ENCODE measurements at places on chromosomes 7 and 10.

DNA sequence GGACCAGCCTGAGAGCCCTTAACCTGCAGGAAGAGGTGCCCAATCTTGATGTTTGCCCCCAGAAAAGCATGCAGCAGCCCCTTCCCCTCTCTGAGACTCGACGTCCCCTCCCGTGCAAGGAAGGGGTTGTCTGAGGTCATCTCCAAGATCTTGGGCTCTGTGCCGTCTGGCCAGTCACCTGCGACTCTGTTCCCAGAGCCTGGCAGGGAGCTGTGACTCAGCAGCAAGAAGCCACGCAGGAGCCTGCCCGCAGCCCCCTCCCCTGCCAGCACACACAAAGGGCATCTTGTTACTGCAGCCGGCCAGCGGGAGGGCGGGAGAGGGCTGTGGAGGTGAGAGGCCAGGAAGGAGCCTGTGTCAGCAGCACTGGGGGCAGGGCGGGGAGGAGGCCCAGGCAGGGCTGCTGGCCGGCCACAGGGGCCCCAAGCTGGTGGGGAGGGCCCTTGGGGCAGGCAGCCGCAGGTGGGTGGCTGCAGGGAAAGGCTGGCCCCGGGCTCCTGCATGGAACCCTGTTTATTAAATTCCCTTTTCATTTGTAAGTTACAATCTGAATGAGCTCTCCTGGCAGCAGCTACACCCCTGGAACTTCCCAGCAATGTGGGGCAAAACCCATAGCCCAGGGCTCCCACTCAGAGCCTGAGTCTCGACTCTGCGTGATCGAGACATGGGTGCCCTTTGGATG is 103.7 kb upstream of the ZMIZ1 start:
- DNase-seq, result no peak

DNA sequence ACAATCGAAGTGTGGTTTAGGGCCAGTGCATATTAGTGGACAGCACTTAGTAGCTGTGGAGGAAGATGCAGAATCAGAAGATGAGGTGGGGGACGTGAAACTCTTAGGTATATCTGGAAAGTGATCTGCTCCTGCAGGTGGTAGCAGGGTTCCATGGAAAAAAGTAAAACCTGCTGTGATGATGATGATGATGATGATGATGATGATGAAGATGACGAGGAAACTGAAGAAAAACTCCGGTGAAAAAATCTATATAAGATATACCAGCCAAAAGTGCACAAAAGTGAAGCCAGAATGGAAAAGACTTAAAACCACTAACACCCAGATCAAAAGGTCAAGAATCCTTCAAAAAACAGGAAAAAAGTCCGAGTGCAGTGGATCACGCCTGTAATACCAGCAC is 40.0 kb downstream of the LSMEM1 start:
- DNase-seq, result no peak

- no peak for DNase-seq
These were observed 143.8 kb downstream of the ARHGAP21 start for GRCh38 chr10:24579906-24580305.

- no peak for DNase-seq
These were observed 288.9 kb downstream of the BBS9 start for GRCh38 chr7:33418251-33418701.

DNA sequence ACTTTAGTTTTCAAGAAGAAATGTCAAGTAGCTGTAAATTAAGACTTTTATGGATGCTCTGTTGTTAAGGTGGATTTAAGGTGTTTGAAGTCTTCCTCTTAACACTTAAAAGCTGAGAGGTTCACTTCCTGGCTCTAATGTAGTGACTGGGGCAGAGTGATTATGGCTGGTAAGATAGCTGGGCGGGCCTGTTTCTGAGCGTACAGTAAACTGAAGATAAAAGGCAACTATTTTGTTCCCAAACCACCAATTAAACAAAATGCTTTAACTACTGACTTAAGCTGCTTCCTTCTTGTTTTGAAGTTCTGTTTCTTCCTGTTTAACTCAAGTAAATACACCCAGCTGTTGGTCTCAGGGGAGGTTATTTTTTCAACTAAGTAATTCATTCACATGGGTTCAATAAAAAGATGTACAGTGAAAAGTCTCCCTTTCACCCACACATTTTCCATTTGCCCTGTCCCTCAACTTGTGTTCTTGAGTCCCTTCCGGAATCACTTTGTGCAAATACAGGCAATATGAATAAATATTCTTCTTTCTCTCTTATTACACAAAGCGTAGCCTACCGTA is 19.3 kb downstream of the VWA2 start:
- DNase-seq, result no peak

GRCh38 chr7:36153571-36154097 is 580 bp downstream of the EEPD1 start:
- DNase-seq, result peak; percentile 16

Measured in activated T-cell treated with anti-CD3 and anti-CD28 coated beads for 1 hour (primary cell).